ENCODE measurements at places on chromosomes 4 and X.

- no peak for DNase-seq
Observed at GRCh38 chrX:132809581-132809980, 148.8 kb downstream of the HS6ST2 start.

DNA sequence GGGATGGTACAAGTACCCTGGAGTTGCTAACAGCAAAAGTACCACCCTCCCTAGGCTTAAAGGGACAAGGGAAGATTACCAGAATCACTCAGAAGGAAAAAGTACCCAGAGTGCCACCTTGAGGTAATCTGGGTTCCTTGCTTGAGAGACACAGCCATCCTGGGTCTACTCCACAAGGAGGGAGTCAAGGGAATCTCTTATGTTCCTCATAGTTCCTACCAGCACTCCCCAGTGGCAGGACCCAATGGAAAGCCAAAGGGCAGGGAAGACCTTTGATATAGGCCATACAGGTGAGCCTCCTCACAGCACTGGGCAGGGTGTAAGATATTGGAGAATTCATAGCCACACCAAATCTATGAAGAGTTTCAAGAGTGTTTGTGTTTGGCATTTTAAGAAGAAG, 5.7 kb downstream of the IL2 start:
- peak; percentile 35 for DNase-seq

DNA sequence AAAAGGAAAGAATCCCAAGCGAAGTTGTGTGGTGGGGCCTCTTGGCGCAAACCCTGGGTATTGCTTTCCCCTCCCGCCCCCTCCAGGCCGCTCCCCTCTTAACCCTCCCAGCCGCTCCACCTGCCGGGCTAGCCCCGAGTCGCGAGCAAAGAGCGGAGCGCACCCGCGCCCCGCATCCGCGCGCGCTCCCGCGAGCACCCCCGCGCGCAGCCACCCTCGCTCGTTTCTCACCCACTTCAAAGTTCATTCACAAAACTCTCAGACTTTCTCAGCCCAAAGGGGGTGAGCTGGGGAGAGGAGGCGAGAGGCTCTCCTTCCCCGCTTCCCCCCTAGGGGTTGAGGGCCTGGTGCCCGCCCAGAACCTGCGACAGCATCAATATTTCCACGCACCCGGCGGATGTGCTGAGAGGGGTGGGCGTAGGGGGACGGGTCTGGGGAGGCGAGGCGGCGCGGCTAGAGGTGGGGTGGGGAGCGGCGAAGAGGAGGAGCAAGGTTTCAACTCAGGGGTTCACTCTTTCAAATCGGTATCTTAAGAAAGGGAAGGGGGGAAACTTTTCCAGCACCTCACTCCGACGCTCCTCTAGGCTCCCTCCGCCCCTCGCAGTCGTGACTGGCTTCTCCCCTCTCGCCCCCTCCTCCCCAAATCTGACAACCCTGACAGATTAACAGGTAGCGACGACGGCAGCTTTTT, 1.8 kb downstream of the MAML3 start:
- DNase-seq: peak; percentile 62

DNA sequence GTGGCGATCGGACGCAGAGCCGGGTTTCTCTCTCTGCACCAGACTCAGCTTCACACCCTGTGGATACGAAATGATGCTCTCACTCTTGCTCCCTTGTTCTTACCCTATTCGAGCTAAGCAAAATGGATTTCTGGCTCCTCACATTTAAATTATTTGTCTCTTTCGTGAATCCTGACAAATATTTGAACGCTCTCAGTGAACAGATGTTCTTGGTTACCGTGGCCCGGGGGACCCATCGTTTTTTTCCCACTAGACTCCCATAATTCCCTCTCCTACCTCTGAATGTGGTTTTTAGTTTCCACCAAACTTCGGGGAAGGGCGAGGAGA, 630 bp downstream of the SMARCA5 start:
- no peak for DNase-seq

- DNase-seq: no peak
Observed at GRCh38 chr4:14059006-14059405, 431.5 kb upstream of the BOD1L1 start.

DNA sequence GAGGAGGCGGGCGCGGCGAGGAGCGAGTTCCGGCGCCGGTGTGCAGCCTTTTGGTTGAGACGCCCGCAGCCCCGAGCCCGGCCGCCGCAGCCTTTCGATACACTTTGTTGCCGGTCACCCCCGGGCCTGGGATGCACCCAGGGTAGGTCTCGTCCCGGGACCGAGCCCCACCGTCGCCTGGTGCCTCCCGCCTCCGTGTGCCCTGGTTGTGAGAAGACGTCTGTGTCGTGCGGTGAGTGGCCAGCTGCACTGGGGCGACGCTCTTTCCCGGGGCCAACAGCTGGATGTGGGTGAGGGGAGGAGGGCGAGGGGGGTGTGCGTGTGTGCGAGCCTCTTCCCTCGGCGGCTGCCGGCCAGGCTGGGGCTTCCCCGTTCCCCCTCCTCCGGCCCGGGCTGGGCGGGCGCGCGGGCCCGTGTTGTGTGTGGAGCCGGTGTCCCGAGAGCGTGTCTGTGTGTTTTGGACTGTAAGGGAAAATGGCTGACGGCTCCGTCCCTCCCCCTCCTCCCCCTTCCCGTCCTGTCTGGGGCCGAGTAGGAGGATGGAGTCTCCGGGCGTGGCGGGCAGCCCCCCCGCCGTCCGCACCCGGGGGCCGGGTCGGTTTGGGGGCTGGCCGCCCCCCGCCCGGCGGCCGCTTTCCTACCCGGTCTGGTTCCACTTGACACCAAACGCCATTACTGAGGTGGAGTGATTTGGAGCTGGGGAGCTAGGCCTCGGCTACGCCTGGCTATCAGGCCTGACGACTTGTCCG, 807 bp downstream of the USP9X start:
- DNase-seq: peak; percentile 55

- DNase-seq: no peak
Observed at GRCh38 chr4:166044871-166045270, 171.8 kb downstream of the TLL1 start.

DNA sequence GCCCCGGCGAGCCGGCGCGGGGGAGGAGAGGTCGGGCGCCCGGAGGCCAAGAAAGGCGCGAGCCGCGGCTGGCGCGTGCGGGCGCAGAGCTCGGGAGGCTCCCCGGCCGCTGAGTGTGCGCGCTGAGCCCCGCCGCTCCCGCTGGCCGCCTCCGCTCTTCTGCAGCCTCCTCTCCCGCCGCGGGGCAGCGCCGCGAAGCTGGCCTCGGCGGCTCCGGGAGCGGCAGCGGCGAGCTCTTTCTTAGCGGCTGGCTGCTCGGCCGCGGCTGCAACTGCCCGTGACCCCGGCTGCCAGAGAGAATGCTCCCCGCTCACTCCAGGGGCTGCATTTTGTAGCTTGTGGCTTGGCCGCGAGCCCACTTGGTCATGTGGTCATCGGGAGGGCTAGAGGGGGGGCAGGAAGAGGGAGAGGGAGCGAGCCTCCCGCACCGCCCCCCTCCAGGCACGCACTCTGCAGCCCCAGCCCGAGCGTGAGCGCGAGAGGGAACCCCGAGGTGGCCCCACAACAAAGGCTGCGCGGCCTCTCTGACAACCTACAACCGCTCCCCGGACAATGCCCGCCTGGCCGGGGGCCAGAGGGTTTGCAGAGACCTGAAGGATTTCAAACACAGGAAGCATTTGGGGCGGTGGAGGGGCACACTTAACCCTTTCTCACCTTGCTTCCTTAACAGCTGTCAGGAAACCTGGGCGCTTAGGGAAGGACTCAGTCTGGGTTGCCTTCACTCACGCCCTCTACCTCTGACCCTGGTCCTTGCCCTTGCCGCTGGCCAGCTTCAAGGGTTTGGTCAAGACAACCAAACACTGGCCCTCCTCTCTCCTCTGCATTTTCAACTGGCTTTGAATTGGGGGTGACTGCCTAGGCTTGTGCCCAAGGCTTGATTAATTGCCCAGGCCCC, at the start of gene APLN:
APLN (minus strand) TSS at position 305 of the 895 bp plus-strand sequence. CDS start 326 bp downstream, outside the sequence.
- peak; percentile 68 for DNase-seq

DNA sequence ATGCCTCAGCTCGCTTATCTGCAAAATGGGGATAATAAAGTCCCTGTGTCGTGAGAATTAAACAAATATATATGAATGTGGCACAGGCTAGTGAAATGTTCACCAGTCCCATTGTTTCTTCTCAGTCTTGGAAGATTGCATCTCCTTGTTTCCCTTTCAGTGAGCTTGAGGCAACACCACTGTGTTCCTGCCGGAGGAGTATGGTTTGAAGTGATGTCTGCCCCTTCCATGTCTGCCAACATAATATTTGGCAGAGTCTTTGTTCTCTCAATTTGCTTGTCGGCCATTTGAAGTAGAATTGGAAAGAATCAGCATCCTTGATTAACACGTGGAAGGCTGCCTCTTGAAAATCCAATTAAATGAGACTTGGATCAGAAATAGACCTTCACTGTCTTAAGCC, 1088.5 kb upstream of the INTU start:
- DNase-seq: no peak
